ENCODE measurements at places on chromosomes 12 and 14. TPM values are rescaled to one million over a fixed set of nuclear protein-coding genes. Genes with fewer than 3 reads are reported as not detected.

The OASL gene
- 12.7 TPM for total RNA-seq

The POTEG gene
- not detected for total RNA-seq

The SLC2A14 gene
- not detected for total RNA-seq

The WDR89 gene
- total RNA-seq = 12.4 TPM

The SMIM41 gene
- 6.1 TPM for total RNA-seq

The KCNH3 gene
- total RNA-seq = 0.90 TPM

The HOXC13 gene
- total RNA-seq = not detected

The PRR4 gene
- total RNA-seq = 1.7 TPM

GRCh38 chr14:93091666-93092065, 24.1 kb downstream of the ITPK1 start:
- no peak for DNase-seq

DNA sequence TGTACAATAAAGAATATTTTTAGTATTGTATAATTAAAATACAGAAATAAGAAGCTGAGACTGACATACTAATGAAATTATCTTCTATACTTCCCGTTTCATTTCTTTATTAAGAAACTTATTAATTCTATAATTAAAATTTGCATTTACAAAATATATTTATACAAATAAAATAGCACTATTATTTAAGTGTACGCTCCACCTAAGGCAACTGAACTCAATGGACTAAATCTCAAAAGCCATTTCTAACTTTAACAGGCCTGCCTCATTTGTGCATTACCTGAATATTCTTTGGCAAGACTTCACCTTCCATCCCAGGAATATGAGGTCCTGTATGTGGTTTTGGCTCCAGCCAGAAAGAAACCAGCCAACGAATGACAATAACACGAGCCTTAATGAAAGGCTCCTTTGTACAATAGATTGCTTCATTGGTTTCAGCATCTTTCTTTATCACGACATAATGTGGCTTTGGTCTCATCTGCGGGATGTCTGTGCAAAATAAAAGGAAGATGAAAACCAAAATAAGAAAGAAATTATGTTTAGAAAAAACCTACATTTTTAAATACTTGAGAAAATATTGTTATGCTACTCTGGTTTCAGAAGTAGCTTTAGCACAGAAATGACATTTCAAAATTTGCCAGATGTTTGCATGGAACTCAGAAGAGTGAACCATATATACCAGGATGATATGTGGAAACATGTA, 58.7 kb downstream of the RALGAPA1 start:
- no peak for DNase-seq

DNA sequence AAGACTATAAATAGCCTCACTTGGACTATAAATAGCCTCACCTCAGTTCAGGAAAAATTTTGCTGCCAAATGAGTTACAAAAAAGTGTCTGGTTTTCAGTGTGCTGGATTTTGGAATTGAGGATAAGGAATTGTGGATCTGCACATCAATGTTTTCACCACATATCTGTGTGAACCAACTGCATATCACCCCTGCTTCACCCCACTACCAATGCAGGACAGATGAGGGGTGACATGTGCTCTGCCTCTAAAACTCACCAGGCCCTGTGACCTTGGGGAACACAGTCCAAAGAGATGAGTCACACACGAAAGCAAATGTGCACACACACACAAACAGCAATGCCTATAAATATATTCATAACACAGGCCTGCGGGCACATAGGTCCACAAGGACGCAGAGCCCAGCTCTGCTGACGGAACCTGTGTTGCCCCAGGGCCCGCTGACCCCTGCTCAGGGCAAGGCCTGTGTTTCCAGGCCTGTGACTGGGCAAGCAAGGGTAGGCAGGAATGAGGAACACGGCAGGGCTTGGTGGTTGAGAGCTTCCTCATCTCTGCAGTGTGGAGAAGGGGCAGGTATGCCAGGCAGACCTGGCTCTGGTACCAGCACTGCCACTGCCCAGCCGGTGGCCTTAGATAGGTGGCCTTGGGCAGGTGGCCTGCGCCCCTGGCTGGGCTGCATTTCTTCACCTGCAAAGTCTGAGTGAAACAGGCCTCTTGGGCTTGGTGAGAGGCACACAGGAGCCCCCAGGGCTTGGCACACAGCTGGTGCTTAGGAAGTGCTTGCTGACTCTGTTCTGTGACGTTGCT, 82.4 kb downstream of the ARL6IP4 start:
- no peak for DNase-seq

- no peak for DNase-seq
Observed at GRCh38 chr14:55781046-55781445, 201.0 kb downstream of the KTN1 start.

DNA sequence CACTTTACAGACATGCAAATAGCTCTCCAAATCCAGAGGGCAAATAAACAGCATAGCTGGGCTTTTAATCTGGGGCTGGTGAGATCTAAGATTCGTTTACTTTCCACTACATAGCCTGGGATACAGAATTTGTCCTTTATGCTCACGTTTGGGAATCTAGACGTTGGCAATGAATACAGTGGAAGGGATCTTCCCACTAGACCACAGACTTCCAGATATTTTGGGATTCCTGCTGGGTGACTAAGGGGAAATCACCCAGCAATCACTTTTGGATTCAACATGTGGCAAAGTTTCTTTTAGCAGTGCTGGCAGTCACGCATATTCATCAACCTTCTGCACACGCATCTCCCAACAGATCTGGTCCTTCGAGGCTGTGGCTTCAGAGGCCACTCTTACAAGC, 23.5 kb downstream of the APPL2 start:
- DNase-seq = no peak

- DNase-seq = no peak
Observed at GRCh38 chr12:89690925-89691324, 17.7 kb downstream of the ATP2B1 start.

DNA sequence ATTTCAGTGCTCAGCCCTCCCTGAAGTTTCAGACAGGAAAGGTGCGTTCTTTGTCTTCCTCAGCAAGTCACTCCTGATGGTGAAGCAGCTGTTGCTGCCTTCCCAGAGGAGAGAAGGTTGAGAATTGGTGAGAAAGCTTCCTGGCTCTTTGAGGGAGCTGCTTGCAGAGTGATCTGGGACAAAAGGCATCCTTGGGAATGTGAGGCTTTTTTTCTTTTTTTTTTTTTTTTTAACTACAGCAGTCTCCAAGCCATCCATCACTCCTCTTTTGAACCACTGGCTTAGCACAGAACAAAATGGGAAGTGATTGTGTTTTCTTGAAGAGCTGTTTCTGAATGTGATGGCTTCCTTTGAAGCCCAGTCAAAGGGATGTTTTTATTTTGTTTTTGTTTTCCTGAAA, 120.4 kb upstream of the LRIG3 start:
- no peak for DNase-seq
